Occipital lobe (tissue), 3 donors: ENCODE measurements at places on chromosomes 4 and X. TPM values are rescaled to one million over a fixed set of nuclear protein-coding genes. Genes with fewer than 3 reads are reported as not detected.

The DGKK gene
- total RNA-seq = 0.47 TPM

The PAGE5 gene
- total RNA-seq = not detected

The RASL11B gene
- total RNA-seq = 31.7 TPM

The SPINK2 gene
- total RNA-seq = not detected

The DUSP21 gene
- total RNA-seq = not detected

The MAGEA11 gene
- not detected for total RNA-seq

The MED12 gene
- 24.6 TPM for total RNA-seq

The CDKL5 gene
- 75.0 TPM for total RNA-seq

The VCX3B gene
- total RNA-seq = not detected

The AMBN gene
- total RNA-seq = not detected

The FAM47A gene
- not detected for total RNA-seq

The COX7B2 gene
- not detected for total RNA-seq

The NXF2 gene
- not detected for total RNA-seq

The SOX3 gene
- 5.6 TPM for total RNA-seq

The MGAT4D gene
- total RNA-seq = not detected

The BRS3 gene
- total RNA-seq = not detected

The ERCC6L gene
- total RNA-seq = 0.62 TPM

The LNX1 gene
- 52.9 TPM for total RNA-seq

The TMPRSS11A gene
- total RNA-seq = not detected

The ATOH1 gene
- not detected for total RNA-seq

The GPRIN3 gene
- total RNA-seq = 31.2 TPM

The PWWP3B gene
- total RNA-seq = 1.4 TPM

The HTR2C gene
- total RNA-seq = 0.31 TPM

The CCNI gene
- total RNA-seq = 408 TPM

The CXCL3 gene
- 1.2 TPM for total RNA-seq

The CRMP1 gene
- total RNA-seq = 555 TPM

The ARL13A gene
- total RNA-seq = not detected

The FAM156B gene
- total RNA-seq = 10.6 TPM

The ETDB gene
- total RNA-seq = not detected

The CWH43 gene
- total RNA-seq = not detected

The DMRTC1 gene
- total RNA-seq = not detected

The SPANXN4 gene
- total RNA-seq = not detected

The NXF2B gene
- not detected for total RNA-seq

The CSAG3 gene
- total RNA-seq = not detected

The ATP2B3 gene
- 7.2 TPM for total RNA-seq

The RTL9 gene
- 0.16 TPM for total RNA-seq

The ODAPH gene
- total RNA-seq = not detected

The OTC gene
- total RNA-seq = 0.31 TPM

The RHOXF1 gene
- total RNA-seq = not detected

The TREX2 gene
- total RNA-seq = not detected

The SYNPO2 gene
- 2.3 TPM for total RNA-seq

The CXCR3 gene
- total RNA-seq = not detected

The IL2RG gene
- total RNA-seq = not detected

The GAGE13 gene
- not detected for total RNA-seq

The RXFP1 gene
- 6.2 TPM for total RNA-seq

The ABCG2 gene
- total RNA-seq = 25.1 TPM

The FATE1 gene
- total RNA-seq = not detected

The NONO gene
- total RNA-seq = 372 TPM

The PABPC1L2A gene
- total RNA-seq = 0.78 TPM

The MCF2 gene
- total RNA-seq = 12.9 TPM

The DCHS2 gene
- total RNA-seq = 3.7 TPM

The ATP6AP1 gene
- 42.7 TPM for total RNA-seq

The TCEAL8 gene
- total RNA-seq = 99.8 TPM

The VAMP7 gene
- total RNA-seq = 29.9 TPM

The GRIA3 gene
- 74.2 TPM for total RNA-seq

The VSIG4 gene
- 22.6 TPM for total RNA-seq

The GSX2 gene
- total RNA-seq = 1.1 TPM

The RADX gene
- total RNA-seq = 7.8 TPM
